ENCODE measurements at places on chromosomes 11 and 22. TPM values are rescaled to one million over a fixed set of nuclear protein-coding genes. Genes with fewer than 3 reads are reported as not detected.

- no peak for DNase-seq
These were observed 133.7 kb downstream of the CTTN start for GRCh38 chr11:70532066-70532440.

DNA sequence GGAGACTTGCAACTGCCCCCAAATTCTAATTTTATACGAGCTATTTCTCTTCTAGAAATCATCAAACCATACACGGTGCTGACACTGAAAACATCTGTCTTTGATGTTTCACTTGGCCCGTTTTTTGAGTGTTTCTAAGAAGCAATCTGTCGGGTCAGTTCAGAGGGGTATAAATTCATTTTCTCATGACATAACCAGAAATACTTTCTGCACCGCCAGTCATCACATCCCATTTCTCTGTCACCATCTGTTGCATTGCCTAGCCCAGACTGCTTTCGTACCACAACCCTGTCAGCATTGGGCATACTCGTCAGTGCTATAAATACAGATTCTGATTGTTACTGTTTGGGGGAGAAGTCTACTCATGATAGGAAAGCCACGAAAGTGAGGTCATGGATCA lies 63.1 kb upstream of the CCDC90B start:
- no peak for DNase-seq

APOL4 gene
- total RNA-seq: 3.6 TPM

TRIM49C gene
- total RNA-seq: not detected

CTSC gene
- total RNA-seq: 46.0 TPM

BAIAP2L2 gene
- 0.25 TPM for total RNA-seq

Data from dermis microvascular lymphatic vessel endothelial cell (primary cell).